ENCODE measurements at places on chromosomes 3 and 15.

- no peak for DNase-seq
These were observed 72.8 kb upstream of the RARB start for GRCh38 chr3:25355034-25355885.

DNA sequence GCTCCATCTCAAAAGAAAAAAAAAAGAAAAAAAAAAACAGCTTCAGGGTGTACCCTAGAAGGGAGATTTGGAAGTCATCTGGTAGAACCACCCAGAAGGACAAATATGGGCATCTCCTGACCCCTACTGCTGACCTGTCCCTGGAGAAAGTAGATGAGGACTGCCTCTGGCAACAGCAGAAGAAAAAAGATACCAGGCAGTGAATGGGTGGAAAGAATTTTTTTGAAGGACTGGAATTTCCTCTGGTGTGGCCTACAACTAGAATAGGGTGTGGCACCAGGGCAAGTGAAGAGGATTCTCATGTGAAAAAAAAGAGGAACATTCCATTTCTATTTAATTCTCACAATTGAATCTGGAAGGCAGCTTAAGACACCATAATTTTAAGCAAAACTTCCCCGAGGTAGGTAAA is 3.1 kb downstream of the ANXA2 start:
- peak; percentile 66 for DNase-seq

GRCh38 chr3:74115906-74116305 is 491.2 kb upstream of the PDZRN3 start:
- DNase-seq: no peak

- DNase-seq: peak; percentile 97
These were observed 263.9 kb upstream of the TGFBR2 start for GRCh38 chr3:30342318-30343060.

GRCh38 chr3:197874653-197875052 is 75.3 kb upstream of the RPL35A start:
- DNase-seq: no peak

DNA sequence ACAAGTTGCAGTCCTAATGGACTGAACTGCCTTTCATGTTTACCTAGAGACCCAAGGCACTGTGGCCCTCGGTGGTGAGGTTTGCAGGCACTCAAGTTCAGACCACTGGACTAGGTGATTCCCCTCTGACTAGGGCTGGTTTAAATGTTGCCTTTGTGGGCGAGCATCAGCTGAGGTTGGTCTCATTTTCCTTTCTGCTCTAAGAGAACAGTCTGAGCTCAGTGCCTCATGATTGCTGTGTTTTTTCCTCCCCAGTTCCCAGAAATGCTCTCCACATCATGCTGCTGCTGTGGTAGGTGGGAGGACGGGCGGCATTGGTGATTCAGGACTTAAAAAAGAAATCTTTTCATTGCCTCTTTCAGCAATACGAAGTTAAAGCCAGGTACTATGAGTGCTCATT is 237.2 kb downstream of the MBNL1 start:
- no peak for DNase-seq

GRCh38 chr15:85988741-85989140 is 90.9 kb upstream of the AGBL1 start:
- DNase-seq: no peak

GRCh38 chr15:100537331-100537730 is 8.6 kb upstream of the CERS3 start:
- DNase-seq: no peak

DNA sequence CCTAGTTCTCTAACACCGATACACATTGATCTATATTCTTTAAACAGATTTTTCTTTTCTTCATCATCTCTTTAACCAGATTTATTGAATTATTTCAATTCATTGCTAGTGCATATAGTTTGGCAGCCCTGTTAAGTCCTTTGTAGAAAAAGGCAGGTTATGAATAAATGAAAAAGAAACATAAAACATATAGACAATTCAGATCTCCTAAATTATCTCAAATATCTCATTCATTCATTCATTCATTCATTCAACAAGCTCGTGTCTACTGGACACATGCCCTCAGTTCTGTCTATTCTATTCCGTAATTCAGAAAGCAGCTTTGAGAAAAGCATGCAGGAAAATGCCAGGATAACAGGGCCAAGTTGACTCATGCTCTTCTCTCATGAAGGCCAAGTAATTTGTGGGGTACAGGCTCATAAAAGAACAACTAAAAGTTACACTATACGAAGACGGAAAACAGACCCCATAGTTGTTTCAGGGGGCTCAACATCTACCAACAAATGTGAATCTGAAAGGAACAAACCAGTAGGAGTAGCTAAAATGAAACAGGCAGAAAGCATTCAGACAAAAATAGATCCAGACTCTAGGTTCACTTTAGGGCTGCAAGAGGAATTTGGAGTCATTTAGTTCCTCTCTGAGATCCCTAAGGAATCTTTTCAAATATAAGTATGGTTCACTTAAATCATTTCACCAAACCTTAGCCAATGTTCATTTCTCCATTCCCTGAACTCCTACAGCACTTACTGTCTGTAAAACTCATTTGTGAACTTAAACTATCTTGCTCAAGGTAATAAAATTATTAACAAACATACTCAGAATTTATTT is 7.5 kb downstream of the ZNF148 start:
- DNase-seq: peak; percentile 71

- peak; percentile 9 for DNase-seq
These were observed 57.2 kb downstream of the NIPA2 start for GRCh38 chr15:22895465-22896190.

GRCh38 chr3:76035117-76035516 is 249.8 kb upstream of the ZNF717 start:
- no peak for DNase-seq

GRCh38 chr3:136728473-136728872 is 23.7 kb downstream of the STAG1 start:
- DNase-seq: peak; percentile 16

DNA sequence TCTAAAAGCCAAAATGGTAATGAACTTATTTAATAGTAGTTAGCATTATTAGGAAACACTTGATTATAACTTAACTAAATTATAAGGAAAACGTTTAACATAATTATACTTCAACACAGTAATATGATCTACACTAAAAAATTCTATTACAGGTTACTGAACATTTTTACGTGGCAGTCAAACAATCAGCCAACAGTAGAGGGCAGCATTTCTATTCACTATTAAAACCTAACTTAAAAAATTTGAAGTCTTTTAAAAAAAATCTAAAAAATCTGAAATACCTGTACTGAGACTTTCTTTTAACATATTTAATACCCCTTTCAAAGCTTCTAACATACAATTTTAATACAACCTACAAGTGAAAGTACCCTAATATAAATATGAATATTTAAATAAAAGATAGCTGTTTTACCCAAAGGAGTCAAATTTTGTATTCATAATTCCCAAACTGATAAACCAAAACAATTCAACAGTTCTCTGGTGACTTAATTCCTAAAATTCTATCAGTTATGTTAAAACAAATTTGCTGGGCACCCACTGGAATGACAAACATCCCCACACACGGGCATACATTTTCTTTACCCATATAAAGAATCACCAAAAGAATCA is 41.5 kb downstream of the DLG1 start:
- peak; percentile 76 for DNase-seq

- peak; percentile 37 for DNase-seq
These were observed at the start of gene POPDC2 for GRCh38 chr3:119660474-119661440. TSS of gene POPDC2 (minus strand) at chr3:119660589. CDS start at chr3:119660423, 166 bp downstream.

GRCh38 chr3:42556089-42556632 is 25.6 kb downstream of the SEC22C start:
- no peak for DNase-seq

GRCh38 chr3:18507333-18507732 is 82.2 kb upstream of the SATB1 start:
- no peak for DNase-seq

GRCh38 chr3:187210545-187211327 is 13.4 kb downstream of the RTP1 start:
- DNase-seq: peak; percentile 97

DNA sequence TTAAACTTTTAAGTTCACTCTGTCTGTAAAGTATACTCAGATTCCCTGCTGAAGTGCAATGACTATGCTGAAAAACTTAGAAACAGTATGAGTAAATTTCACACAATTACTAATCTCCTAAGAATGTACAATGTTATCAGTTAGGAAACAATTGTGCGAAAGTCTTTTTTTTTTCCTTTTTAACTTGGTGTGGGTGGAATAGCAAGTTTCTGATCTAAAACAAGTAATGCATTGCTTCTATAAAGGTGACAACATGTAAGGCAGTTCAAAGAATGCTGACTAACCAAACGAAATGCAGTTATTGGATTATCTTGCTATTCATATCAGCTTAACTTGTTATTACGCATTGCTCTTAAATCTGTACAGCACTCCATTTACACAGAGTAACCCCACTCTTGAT is 19.3 kb upstream of the SLC12A8 start:
- DNase-seq: peak; percentile 90
